ENCODE measurements at places on chromosomes 2 and 18.
A peak's percentile ranks its signal among the peaks of the same experiment; 100 is the strongest.

DNA sequence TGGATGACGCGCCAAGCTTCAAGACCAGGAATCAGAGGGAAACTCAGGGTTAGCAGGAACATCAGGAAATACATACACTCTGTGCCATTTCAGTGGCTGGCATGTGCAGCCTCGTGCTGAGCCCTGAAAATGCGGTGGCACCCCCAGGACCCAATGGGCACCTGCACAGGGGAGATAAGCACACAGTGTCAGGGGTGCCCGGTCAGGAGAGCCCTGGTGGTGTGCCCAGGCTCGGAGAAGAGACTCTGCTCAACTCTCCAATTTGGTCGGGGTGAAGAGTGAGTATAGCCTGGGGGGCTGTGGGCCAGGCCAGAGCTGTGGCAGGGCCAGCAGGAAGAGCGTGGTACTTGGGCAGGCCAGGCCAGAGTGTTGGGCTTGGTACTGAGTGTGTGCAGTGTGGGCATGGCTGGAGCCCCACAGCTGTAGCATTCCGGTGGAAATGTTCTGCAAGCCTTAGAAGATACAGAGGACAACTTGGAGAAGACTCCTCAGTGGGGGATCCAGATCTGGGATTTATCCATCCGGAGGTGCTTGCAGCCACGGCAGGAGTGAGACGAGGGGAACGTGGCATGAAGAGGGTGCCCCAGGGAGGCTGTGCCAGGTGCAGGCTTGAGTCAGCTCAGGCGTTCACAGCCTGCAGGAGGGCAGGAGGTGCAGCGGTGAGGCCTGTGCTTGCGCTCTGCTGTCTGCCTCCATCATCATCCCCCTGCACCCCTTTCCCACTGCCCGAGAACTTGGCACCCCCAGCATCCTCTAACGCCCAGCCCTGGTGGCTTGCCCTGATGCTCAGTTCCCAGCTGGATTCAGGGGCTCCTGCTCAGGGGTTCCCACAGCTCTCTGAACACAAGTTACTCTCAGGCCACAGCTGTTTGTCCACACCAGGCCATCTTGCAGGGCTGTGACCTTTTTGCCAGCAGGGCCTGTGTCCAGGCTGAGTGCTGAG is 451.7 kb upstream of the HS6ST1 start:
- no peak for DNase-seq

GRCh38 chr2:216279459-216279858 is 92.8 kb downstream of the MARCHF4 start:
- no peak for DNase-seq

GRCh38 chr2:233245406-233245805 is 6.1 kb upstream of the ATG16L1 start:
- no peak for DNase-seq

DNA sequence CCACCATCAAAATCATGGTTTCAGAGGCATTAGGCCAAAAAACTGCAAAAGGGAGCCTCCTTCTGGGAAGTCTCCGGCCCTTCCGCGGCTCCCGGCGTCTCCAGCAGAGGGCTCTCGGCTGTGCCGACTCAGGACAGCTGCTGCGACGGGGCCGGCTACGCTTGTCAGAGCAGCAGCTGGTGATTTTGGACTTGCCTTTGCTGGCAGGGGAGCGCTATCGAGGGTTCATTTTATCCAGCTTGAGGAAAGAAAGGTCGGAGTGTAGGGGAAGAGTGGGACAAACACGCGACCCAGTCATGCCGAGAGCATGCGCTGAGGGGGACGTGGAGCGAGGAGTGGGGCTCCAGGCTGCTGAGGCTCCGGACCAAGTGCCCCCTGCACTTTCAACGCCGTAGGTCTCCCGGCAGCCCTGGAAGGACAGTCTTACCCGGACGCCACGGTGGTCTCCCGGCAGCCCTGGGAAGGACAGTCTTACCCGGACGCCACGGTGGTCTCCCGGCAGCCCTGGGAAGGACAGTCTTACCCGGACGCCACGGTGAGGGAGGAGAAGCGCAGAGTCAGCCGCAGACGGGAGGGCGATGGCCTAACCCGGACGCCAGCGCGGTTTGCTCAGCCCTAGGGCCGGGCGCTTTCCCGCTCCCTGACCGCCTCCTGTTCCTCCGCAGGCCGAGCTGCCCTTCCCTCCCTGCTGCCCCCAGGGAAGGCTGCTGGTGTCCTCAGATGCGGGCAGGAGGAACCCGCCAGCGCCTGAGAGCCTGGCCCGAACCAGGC is 21.7 kb downstream of the DDX18 start:
- DNase-seq, result peak; percentile 39

- peak; percentile 66 for DNase-seq
These were observed 11.6 kb downstream of the CFLAR start for GRCh38 chr2:201127570-201127969.

- no peak for DNase-seq
These were observed 324.5 kb upstream of the THUMPD2 start for GRCh38 chr2:40103590-40103989.

GRCh38 chr2:161076936-161077335 is 83.3 kb upstream of the TANK start:
- DNase-seq, result no peak

DNA sequence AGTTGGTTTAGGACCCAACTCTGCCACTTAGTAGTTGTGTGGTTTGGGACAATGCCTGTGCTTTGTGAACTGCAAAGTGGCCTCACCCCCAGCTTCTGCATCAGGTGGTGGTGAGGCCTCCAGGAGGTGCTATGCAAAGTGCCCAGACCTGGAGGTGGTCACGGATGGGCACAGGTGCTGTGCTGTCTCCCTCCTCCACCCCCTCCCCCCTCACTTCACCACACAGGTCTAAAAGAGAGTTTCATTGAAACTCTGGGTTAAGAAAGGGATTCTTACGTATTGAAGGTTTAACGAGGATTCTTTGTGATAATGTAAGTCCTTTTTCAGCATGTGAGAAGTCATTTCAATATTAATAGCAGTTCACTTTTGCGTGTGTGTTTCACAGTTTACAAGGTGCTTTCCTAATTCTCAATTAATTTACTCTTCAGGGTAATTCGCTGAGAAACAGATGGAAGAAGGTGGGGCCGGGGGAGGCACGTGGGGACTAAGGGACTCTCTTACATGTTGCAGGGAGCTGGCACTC is 369.9 kb downstream of the LPIN1 start:
- no peak for DNase-seq

DNA sequence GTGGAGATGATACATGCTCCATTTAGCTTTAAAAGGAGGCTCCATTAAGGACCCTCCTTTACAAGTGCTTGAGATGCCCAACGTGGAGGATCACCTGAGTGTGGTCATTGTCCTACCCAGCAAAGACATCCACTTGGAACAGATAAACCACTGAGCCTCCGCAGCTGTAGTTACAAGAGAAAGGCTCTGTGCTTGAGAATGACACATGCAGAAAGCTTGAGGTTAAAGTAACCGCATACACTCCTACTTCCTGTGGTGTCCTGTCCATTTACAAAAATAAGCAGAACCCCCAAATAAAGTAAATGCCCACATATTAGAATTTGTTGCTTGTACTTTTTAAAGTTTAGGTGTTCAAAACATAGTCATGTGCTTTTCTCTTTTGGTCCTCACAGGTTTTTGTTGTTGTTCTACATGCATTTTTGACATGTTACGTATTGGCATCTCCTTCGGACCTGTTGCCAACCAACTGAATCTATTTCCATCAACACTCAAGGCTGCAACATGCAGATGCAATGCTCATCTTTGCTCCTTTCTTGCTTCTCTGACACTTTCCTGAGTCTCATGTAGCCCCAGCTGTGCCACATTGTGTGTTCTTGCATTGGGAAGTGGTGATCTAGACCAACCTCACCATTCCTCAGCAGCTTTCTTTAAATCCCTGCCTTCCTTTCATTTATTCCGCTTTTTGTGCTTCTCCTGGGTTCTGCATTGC is 56.0 kb downstream of the SERPINB7 start:
- peak; percentile 18 for DNase-seq

- DNase-seq, result no peak
These were observed 51.0 kb downstream of the PAX8 start for GRCh38 chr2:113227698-113228097.

Data from CD4-positive, alpha-beta T cell (primary cell).